ENCODE measurements at places on chromosomes 7 and 10. TPM values are rescaled to one million over a fixed set of nuclear protein-coding genes. Genes with fewer than 3 reads are reported as not detected.

DNA sequence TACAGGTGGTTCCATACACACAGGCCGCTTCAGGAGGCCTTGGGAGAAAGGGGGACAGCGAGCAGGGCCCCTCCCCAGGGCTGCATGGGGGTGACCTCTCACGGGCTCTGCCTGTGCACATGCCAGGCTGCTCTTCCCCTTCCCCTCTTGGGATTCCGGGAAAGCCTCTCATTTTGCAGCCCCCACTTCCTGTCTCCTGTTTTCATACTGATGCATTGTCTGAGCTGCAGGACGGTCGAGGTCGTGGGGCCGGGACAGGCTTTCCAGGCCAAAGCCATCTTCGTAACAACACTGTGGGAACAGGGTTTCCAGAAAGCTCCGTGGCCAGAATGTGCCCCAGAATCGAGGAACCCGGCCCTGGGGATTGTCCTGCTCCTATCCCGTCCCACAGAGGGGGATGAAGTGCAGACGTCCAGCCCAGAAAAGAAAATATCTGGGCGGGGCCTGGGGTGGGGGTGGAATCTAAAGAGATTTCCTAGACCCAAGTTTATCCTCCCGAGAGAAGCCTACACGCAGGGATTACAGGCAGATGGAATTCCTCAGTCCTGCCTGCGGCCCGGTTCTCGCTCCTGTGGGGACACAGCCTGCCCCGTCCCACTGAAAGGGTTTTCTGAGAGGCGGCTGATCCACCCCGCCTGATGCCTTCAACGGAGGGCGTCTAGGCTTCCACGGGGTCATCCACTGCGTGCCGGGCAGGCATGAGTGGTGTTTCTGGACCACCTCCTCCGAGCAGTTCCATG, 29.5 kb upstream of the DNAAF5 start:
- DNase-seq, result no peak

DNA sequence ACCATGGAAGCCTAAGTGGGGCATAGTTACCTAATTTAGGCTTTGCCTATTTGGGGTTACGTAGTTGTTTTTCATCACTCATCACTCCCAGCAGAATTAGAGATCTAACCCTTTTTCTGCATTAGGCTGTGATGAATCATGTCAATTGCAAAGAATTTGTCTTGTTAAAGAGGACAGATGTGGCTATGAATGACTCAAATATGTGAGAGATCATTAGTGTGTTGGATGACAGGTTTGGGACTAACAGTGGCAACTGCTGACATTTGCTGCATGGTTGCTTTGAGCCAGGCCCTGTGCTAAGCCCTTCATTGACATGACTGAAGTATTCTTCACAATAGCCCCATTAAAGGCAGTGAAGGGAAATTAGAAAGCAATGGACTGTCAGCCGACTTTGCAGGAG, 83.4 kb upstream of the BMPER start:
- no peak for DNase-seq

DNA sequence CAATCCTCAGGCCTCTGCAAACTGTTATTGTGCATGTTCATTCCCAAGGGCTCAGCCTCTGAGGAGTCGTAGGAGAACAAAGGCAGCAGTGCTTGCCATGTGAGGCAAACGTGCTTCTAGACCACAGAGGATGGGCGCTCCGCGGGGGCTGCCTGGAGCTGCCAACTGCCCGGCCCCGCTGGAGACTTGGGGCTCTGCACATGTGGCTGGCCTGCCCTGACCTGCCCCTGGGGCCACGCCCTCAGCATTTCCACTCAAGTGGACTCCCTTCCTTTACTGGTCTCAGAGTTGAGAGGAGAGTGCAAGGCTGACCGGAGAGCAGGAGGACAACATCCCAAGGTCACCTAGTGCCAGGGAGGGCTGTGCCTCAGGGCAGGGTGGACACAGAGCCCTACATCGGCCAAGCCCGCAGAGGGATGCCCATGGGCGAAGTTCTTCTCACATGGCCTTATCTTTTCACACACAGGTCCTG, 222.3 kb upstream of the ZNF32 start:
- DNase-seq, result no peak

DNA sequence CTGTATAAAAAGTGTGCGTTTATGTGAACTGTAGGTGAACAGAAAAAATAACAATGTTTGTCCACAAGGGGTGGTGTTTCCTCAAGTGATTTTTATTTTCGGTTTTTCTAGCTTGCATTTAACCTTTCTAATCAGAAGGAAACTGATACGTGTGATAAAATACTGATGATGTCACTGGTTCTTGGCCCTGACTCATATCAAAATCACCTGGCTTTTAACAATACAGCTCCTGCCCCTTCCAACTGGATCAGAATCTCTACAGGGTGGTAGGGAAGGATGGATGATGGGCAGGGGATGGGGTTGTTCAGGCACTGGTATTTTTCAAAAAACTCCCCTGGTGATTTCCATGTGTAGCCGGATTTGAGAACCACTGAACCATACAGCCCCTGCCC, 10.9 kb downstream of the NPFFR1 start:
- DNase-seq, result no peak

SFMBT2 gene
- 6.7 TPM for polyA plus RNA-seq

DNA sequence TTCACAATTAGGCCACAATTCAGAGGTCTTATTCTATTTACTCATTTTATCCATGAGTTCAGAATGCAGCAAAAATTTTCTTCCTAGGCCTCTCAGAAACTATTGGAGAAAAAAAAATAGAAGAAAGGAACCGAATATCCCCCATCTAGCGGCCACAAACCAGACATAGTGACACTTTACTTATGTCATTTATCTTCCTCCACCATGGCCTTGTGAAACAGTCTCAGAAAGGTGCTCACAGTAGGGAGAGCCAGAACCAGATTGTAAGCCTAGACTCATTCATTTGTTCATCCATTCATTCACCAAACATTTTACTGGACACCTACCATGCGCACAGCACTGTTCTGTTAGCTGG, 16.0 kb downstream of the CREB3L2 start:
- no peak for DNase-seq

DNA sequence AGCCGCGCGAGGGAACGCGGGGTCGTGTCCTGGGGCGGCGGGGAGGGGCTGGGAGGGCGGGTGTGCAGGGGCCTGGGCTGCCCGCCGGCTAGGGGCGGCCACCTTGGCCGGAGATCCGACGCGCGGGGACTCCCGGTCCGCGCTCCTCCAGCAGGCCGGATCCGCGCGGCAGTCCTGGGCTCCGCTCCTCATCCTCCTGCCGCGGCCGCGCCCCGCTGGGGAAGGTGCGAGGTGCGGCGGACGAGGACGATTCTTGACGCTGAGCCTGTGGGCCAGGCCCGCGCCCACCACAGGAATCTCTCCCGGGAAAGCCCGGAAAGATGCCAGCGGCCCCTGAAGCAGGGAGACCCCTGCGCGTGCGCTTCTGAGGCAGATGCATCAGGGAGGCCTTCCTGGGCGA, 6.6 kb upstream of the OGDHL start:
- no peak for DNase-seq

PHKG1 gene
- polyA plus RNA-seq, result 0.23 TPM

WAPL gene
- 42.1 TPM for polyA plus RNA-seq

- DNase-seq, result no peak
Measured at GRCh38 chr7:108286290-108286904, 156.2 kb upstream of the LAMB4 start.

DNA sequence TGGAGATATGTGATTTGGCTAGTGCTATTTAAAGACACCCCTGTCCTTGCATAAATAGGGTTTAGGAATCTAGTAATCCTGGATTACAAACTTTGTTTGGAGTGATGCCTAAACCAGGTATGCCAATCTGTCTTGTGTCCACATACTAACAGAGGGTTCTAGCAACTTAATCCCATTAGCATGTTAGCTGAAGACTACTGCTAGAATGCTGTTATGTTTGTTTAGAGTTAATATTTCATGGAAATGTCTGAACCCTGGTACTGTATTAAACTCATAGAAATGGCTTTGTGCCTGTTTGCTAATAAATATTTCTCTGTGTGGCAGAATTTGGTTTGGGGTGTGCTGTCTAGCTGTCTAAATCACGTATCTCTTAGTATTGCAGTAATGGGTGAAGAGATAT, 150.8 kb downstream of the PFKFB3 start:
- no peak for DNase-seq

PTPRN2 gene
- 1.5 TPM for polyA plus RNA-seq

GRCh38 chr10:73850211-73850610, 24.1 kb downstream of the CAMK2G start:
- DNase-seq, result no peak

DNA sequence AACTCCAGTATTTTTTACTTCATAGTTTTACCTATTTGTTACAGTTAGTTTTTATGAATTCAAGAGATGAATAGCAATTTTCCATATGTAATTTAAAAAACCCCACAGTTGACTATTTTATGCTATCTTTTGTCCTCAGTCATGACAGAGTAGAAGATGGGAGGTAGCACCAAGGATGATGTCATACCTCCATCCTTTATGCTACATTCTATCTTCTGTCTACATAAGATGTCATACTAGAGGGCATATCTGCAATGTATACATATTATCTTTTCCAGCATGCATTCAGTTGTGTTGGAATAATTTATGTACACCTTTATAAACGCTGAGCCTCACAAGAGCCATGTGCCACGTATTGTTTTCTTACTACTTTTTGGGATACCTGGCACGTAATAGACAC, 184.2 kb downstream of the CFTR start:
- DNase-seq, result no peak

EMX2 gene
- not detected for polyA plus RNA-seq
